ENCODE measurements at places on chromosomes 5 and 9.

DNA sequence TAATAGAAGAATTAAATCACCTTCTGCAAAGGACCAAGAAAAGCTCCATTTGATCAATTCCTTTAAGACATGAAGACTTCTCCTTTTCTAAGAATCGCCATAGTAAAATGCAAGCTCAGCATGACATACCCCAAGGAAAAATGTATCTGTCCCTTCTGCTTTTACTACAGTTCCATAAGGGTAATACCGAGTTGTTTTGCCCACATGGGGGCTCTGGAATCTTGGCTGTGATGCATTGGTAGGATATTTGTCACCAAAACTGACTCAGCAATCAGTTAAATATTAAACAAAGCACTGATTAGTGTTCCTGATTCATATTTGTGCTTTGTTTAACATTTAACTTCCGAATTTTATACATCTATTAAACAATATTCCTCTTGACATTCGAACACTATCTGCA lies 24.3 kb upstream of the KCNIP1 start:
- no peak for DNase-seq

DNA sequence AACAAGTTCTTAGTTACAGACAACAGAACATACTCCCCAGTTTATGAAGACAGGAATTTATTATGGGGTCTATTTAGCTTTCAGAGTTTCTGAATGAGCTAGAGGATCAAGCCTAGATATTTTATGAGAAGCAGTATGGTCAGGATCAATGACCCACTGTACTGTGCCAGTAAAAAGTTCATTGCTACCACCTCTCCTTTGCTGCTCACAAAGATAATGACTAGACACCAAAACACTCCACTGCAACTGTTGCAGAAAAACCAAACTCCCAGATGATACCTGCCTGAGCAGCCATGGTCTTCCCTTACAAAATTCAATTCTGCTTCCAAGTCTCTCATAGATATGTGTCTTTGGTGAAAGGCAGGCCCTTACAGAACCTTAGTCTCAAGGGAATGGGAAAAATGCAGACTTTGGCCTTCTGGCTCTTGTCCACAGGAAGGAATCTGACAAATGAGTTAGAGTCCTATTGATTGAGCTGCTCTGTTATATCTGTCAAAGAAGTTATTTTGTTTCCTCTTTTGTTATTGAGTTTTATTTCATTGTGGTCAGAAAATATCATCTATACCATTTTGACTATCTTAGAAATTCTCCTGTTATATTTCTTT lies 74.7 kb upstream of the RASGRF2 start:
- no peak for DNase-seq

GRCh38 chr9:84861455-84861854 lies 191.9 kb downstream of the NTRK2 start:
- no peak for DNase-seq

DNA sequence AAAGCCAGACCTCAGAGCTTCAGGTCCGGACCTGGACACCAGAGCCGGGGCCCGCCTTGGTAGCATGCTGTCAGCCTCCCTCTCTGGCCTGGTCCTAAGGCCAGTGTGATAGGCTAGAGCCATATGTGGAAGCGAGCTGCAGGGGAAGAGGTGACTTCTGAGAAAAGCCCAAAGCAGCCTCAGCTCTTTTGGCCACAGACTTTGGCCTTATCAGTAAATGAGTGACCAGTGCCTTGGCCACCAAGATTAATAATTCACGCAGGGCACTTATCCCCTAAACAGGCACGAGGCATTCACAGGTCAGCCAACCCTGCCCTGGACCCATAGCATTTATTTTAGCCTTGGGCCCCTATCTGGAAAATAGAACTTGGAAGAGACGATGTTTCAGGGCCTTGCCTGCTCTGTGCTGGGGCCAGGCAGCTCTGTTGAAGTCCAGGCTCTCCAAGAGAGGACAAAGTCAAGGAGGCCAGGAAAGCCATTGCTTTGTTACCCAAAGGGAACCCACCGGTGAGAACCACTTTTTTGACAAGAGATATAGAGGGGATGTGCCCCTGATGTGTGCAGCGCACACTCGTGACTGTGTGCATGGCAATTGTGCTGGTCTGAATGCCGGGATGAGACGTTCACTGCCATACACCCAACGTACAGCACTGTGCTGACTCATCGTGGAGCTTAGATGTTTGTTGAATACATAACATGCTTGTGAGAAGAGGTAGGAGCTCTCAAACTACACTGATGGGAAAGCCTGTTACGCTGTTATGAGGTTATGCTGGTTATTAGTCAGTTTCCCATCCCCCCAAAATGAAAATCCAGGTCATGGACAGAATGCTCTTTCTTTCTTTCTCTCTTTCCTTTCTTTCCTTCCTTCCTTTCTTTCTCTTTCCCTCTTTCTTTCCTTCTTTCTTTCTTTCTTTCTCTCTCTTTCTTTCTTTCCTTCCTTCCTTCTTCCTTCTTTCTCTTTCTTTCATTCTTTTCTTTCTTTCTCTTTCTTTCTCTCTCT lies 5.0 kb upstream of the SLC34A1 start:
- peak; percentile 73 for DNase-seq

- no peak for DNase-seq
Observed at GRCh38 chr5:124420952-124421351, 325.5 kb downstream of the ZNF608 start.

DNA sequence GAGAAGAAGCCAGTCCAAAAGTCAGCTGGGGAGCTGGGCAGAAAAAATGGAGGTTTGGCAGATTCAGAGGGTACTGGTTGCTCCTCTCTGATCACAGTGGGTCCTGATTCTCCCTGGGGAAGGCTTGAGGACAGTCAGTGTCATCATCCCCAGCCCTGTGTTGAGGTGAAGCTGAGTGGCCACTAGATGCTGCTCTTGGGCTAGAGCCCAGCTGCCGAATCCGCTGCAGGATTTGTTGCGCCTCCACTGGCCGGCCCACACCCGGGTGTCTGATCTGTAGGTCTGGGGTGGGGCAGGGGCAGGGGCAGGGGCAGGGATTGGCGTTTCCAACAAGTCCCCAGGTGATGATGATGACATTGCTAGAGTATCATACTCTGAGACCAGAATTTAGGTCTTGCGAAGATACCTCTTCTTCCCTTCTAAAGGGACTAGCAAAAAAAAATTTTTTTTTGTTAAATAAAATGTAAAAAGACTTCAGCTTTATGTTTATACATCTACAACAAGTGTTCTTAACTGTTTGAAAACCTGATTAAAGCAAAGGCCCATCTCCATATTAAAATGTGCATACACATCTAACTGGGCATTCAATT lies 106.8 kb downstream of the PDE6A start:
- DNase-seq = peak; percentile 7

DNA sequence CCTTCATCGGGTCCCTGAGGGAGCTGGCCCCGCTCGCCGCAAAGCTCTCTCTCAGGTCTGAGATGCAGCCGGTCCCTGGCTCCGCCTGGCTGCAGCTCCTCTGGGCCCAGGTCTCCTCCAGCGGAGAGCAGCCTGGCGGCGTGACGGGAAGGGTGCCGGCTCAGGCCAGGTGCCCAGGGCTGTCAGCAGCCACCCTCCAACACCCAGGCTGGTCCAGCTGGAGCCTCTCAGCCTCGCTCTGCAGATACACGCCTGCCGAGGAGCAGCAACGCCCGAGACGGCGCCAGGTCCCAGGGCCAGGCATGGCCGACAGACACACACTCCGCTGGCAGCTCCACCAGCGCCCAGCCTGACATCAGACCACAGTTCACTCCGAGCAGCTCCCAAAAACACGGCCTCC lies 25.6 kb downstream of the FAM163B start:
- no peak for DNase-seq

All from amniotic stem cell (primary cell).